ENCODE measurements at places on chromosomes 5 and 9.

- no peak for DNase-seq
Observed at GRCh38 chr9:78187763-78188484, 48.0 kb upstream of the CEP78 start.

DNA sequence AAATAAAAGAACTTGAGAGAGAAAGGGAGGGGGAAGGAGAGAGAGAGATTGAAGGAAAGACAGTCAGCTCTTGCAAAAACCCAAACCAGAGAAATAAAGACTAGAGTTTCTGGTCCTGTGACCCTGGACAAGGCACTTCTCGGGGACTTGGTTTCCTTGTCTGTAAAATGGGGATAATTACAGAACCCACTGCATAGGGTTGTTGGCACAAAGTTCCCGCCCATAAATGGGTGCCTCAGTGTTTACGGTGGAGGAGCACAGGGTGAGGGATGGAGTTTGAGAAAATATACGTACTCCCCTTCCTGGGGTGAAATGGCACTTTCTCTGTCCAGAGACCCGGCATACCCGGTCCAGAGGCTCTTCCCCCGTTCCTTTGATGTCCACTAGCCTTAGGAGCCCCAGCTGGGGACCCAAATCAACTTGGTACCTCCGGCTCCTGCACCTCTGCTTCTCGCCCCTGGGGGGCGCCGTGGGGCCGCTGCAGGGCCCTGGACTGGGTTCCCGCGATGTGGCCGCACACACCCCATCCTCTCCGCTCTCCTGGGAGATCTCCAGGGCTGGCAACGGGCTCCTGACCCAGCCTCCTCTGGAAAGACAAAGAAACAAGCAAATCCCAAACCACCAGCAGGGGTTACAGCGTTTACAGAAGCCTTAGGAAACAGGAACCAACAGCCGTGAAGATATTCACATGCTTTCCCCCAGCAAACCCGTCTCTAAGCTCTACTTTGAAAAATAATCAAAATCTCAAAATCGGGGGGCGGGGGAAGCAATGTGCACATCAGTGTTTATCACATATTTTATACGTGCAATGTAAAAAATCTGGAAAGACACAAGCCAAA lies 26.3 kb downstream of the PTGES start:
- peak; percentile 84 for DNase-seq

GRCh38 chr9:130948266-130948665 lies 9.2 kb upstream of the FIBCD1 start:
- no peak for DNase-seq

DNA sequence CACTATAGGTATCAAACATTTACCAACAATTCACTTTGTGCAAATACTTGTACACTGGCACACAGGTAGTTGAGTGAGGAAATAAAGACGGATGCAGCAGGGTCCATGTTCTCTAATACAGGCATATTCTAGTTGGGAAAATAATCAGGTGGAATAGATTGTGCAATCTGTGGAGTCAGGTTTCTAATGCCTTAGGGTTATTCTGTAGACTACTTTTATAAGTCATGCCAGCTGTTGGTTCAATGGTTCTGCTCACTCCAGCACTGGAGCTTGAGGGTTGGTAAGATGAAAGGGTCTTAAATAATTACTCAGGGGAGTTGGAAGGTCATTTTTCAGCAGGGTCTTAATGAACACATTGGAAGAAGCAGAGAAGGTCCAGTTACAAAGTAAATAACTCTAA lies 690.3 kb upstream of the DMAC1 start:
- no peak for DNase-seq

- DNase-seq: no peak
Observed at GRCh38 chr5:171433352-171433698, 13.9 kb downstream of the FGF18 start.

GRCh38 chr5:51466214-51466613 lies 83.0 kb downstream of the ISL1 start:
- no peak for DNase-seq

DNA sequence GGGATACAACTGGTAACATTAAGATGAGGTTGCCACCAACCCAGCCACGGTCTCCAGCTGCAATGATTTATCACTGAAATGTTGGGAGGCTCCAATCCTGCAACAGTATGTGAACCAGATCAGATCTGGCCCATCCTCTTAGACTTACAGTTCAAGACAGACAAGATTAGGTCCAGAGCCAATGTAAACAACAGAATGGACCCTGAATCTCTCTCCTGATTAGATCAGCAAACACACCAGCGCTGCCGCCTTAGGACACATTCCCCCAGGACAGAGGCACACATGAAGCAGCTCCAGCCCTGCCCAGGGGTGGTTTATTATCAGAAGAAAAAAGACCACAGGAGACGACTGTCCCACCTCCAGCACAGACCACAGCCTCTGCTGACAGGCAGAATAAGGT lies 82.1 kb downstream of the SLIT3 start:
- DNase-seq: no peak

- DNase-seq: no peak
Observed at GRCh38 chr9:71858102-71858798, 52.7 kb downstream of the ABHD17B start.

- no peak for DNase-seq
Observed at GRCh38 chr5:3606121-3606831, 10.6 kb downstream of the IRX1 start.

DNA sequence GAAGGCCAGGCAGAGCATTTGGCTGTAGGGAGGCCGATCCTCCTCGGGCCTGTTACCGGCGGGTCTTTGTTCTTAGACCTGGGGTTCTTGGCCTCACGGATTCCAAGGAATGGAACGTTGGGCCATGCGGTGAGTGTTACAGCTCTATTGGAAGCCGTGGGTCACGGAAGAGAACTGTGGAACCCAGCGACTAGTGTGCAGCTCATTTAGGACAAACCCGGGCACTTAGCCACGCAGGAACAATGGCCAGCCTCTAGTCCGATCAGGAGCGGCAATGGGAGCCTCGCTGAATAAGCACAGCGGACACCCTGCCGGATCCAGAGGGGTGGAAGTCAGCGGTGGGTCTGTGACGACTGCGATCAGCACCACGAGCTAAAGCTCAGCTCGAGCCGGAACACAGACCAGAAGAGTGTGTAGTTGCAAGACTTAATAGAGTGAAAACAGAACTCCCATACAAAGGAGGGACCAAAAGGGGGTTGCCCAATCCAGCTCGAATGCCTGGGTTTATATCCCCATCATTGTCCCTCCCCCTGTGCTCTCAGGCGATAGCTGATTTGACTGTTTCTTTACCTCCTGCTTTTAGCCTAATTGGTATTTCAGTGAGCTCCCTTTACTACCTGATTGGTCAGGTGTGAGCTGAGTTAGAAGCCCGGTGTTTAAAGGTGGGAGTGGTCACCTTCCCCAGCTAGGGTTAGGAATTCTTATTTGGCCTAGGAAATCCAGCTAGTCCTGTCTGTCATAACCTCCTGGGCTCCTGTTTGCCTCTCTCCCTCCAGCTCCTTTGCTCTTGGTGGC lies 53.7 kb upstream of the RPL26L1 start:
- no peak for DNase-seq

- DNase-seq: no peak
Observed at GRCh38 chr5:122259995-122260394, 52.0 kb upstream of the SNCAIP start.

- no peak for DNase-seq
Observed at GRCh38 chr5:132557478-132558172, 848 bp downstream of the RAD50 start.

GRCh38 chr9:112640311-112640710 lies 77.6 kb downstream of the INIP start:
- no peak for DNase-seq

DNA sequence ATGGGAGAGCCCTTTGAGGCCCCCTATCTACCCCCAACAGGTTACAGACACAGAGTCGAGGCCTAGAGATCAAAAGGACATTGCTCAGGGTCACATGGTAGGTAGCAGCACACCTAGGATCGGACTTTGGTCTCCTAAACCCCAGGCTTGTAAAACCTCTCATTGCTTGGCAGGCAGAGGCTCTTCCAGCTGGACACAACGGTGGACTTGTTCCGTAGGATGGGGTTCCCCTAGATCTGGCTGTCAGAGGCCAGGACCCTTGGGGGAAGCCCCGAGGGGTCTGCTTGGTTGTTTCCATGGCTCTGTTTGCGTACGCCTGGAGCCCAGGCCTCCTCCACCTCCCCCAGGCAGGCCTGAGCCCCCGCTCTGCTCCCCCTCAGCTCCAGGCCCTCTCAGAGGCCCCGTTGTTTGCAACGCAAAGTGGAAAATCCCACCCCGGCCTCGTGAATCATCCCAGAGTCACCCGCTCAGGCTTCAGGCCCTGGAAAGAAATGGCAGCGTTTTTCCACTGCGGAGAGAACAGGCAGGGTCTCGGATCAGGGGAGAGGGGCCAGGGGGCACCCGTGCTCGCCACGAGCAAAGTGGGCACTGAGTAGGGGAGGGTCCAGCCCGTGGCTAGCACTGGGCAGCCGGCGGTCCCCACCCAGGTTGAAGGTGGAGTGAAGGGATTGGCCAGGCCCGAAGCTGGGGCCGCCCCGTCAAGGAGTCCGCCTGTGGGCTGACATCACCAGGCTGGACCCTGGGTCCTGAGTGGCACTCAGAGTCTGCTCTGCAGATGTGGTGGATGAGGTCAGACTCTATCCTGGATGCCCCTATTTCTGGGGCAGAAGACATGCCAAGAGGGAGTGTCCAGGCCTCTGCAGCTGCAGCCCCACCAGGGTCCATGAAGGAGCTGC lies 19.8 kb downstream of the COL27A1 start:
- peak; percentile 79 for DNase-seq

GRCh38 chr9:92911511-92912475 lies 34.0 kb upstream of the ZNF484 start:
- DNase-seq: peak; percentile 55

GRCh38 chr9:137174722-137175293 lies 3.0 kb upstream of the TMEM210 start:
- no peak for DNase-seq

DNA sequence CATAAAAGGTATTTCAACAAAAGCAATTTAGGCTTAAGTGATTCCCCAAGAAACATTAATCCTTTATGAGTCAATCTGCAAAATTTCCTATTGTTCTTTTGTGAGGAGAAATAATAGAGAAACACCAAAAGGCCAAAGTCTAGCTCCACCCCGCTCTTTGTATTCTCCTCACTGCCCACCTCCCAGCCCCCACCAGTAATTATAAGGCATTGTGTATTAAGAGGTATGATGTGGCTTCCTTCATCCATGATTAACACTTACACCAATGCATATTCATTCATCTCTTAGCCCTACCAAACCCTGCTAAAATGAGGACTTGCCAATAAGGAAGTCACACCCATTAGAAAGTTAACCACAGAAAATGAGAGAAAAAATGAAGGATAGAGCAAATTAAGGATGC lies 105.3 kb upstream of the SPATA31D4 start:
- no peak for DNase-seq

DNA sequence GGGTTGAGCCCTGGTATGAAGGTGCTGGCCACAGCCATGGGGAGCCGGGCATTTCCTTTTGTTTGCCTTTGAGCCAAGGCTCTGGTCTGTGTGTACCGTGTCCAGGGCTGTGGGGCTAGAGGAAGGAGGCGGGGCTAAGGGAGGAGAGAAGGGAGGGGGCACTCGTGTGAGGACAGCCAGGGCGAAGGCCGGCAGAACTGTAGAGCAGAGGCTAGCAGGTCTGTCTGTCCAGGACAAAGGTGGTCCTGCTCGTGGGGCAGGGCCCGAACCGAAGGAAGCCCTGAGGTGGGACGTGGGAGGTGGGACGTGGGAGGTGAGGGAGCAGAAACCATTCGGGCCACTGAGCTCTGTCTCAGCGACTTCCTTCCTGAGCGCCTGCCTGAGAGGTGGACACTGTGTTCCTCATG lies 41.3 kb upstream of the TESK1 start:
- no peak for DNase-seq

GRCh38 chr5:14884062-14884612 lies 12.6 kb upstream of the ANKH start:
- no peak for DNase-seq

DNA sequence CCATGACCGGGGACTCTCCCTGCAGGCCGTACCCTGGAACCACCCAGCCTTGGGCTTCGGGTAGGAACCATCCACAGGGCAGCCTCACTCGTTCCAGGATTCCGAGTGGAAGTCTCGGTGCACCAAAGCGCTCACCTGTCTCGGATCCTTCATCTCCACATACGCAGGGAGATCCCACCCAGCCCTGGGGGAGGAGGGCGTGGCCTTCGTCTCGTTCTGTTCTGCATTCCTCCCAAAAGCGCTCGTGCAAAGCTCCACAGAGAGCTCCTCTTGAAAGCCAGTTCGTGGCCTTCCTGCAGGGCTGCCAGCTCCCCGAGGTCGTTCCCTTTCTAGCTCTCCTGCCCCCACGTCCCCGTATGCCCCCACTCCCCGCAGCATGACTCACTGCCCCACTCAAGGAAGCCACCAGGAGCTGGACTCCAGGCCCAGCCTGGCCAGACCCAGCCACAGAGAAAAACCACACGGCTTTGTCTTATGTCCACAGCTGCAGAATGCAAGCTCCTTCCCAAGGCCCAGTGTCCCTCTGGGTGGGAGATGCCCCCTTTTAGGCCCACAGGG lies 65.0 kb upstream of the SARDH start:
- DNase-seq: no peak

DNA sequence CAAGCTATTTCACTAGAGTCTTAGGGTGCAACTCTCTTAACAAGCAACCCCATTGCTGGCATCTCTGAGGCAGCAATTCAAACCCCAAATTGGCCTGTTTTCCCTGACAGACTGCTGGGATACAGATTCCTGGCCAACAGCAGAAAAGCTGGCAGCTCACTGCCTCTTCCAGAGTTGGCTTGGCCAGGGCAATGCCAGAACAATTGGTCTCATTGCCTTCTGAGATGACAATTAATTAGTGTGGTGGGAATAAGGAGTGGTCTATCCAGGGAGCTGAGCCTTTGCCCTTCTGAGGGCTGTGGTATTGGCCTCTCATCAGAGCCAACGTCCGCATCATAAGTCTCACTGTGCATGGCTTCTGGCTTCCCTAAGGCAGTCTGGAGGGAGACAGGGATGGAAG lies 183.2 kb downstream of the GNAQ start:
- no peak for DNase-seq

- DNase-seq: no peak
Observed at GRCh38 chr9:2962471-2963172, 118.7 kb upstream of the PUM3 start.

- DNase-seq: peak; percentile 86
Observed at GRCh38 chr9:93205045-93205768, 21.3 kb downstream of the WNK2 start.

DNA sequence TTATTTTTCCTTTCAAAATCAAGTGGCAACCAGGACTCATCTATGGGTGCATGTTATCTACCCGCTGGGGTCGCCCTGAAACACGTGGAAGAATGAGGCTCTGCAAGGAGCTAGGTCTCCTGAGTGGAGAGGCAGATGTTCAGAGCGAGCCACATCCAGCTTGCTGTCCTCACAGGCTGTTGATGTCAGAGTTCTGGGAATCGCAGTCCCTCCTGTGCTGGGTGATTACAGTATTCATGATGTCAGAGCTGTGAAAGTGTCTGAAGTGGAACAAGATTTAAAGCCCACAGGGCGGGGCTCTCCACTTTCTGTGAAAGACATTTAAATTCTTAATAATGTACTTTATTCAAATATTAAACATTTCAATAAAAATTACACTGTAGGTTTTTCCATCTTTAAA lies 24.4 kb upstream of the LMX1B start:
- no peak for DNase-seq

GRCh38 chr9:119284118-119284517 lies 85.1 kb downstream of the BRINP1 start:
- DNase-seq: peak; percentile 46

GRCh38 chr9:114643896-114644295 lies 13.7 kb downstream of the TEX53 start:
- DNase-seq: no peak

- DNase-seq: no peak
Observed at GRCh38 chr9:104555521-104555920, 13.4 kb upstream of the OR13C8 start.

All from right forelimb (tissue), 1 donor.